ENCODE measurements at places on chromosomes 5 and 9. TPM values are rescaled to one million over a fixed set of nuclear protein-coding genes. Genes with fewer than 3 reads are reported as not detected.

ITGA1 gene
- polyA plus RNA-seq, result 5.3 TPM

BAG1 gene
- 63.5 TPM for polyA plus RNA-seq

TNFSF8 gene
- 0.47 TPM for polyA plus RNA-seq

CDH12 gene
- 0.01 TPM for polyA plus RNA-seq

ANGPTL2 gene
- 1.9 TPM for polyA plus RNA-seq

IFNA21 gene
- not detected for polyA plus RNA-seq

ALDH7A1 gene
- 71.9 TPM for polyA plus RNA-seq

KIF12 gene
- polyA plus RNA-seq, result 0.39 TPM

EDIL3 gene
- 1.6 TPM for polyA plus RNA-seq

LCN9 gene
- not detected for polyA plus RNA-seq

SPATA31D4 gene
- polyA plus RNA-seq, result not detected

PLPP7 gene
- 0.73 TPM for polyA plus RNA-seq

ADGRD2 gene
- not detected for polyA plus RNA-seq

DAPK1 gene
- polyA plus RNA-seq, result 2.9 TPM

CFAP77 gene
- not detected for polyA plus RNA-seq

CFAP90 gene
- not detected for polyA plus RNA-seq

NINJ1 gene
- 14.9 TPM for polyA plus RNA-seq

CDC20B gene
- polyA plus RNA-seq, result not detected

SLC2A8 gene
- polyA plus RNA-seq, result 12.2 TPM

BAAT gene
- polyA plus RNA-seq, result 0.01 TPM

ADAM19 gene
- polyA plus RNA-seq, result 2.1 TPM

GPR151 gene
- not detected for polyA plus RNA-seq

SLC6A19 gene
- not detected for polyA plus RNA-seq

ARSI gene
- polyA plus RNA-seq, result 1.6 TPM

ACTBL2 gene
- polyA plus RNA-seq, result not detected

LIX1 gene
- polyA plus RNA-seq, result not detected

MLANA gene
- polyA plus RNA-seq, result not detected

RICTOR gene
- 2.8 TPM for polyA plus RNA-seq

PKN3 gene
- 4.3 TPM for polyA plus RNA-seq

SLC34A3 gene
- polyA plus RNA-seq, result 1.3 TPM

TTF1 gene
- polyA plus RNA-seq, result 11.1 TPM

PPIC gene
- polyA plus RNA-seq, result 28.0 TPM

All from esophagus (tissue), 2 donors.